ENCODE measurements at places on chromosomes 4 and X. TPM values are rescaled to one million over a fixed set of nuclear protein-coding genes. Genes with fewer than 3 reads are reported as not detected.

DNA sequence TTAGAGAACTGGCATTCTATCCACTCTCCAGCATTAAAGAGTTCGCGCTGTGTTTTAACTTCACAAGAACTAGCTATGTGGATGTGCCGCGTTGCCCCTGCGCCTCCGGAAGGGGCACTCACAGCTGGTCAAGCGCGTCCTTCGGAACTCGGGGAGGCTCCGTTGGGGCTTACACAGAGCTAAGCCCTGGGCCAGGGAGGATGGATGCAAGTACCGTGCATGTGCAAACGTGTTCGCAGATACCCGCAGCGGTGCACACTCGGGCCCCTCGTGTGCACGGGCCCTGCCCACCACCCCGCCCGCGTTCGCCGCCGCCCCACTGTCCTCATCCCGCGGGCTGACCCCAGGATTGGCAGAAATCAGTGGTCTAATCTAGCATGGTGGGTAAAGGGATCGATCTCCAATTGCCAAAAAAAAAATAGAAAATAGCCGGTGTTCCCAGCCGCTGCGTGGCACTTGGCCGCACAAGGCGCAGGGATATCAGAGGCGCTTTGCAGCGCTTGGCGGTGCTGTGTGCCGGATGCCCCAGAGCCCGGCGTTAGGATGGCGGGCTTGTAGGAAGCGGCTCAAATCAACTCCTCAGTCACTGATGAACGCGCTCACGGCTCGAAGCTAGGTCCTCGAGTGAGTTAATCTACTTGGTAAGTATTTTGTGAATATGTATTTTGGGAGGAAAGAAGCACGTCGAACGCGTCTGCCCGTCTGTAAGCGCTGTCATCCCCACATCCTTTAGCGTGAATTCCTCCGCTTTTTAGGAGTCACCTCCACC lies 989 bp upstream of the PCDH10 start:
- peak; percentile 53 for DNase-seq

- DNase-seq, result no peak
Observed at GRCh38 chr4:56607926-56608325, 73.2 kb downstream of the HOPX start.

DNA sequence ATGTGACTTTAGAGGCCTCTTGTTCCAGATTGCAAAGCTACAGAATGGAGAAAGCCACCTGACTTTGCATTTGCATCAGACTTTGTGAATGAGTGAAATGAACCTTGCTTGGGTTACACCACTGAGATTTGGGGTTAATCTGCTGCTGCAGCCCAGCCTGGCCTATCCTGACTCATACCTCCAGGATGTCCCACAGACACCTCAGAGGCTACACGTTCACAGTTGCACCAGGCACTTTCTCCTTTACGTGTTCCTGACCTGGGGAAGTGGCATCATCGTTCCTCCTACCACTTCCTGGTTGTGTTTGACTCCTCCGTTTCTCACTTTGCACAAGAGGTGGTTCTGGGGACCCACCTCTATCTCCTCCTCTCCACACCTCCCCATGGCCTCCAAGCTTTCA lies 9.2 kb upstream of the SORCS2 start:
- DNase-seq, result peak; percentile 20

Gene MMRN1
- total RNA-seq, result not detected

DNA sequence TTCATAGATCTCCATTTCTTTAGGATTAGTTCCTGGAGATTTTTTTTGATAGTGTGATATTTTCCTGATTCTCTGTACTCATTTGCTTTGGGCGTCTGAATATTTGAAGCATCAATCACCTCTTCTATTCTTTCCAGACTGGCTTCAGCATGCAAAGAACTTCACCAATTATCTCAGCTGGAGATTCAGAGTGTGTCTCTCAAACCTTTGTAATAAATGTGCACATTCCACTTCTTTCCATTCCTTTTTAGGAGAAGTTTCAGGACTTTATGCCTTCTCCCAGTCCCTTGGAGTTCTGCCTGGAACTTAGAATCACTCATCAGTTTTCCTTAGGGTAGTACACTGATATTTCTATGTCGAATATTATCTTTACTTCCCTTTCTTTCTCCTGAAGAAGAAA lies 334.8 kb downstream of the TEX13C start:
- DNase-seq, result no peak

Gene DCAF12L1
- not detected for total RNA-seq

Gene MAGEA1
- 11.7 TPM for total RNA-seq

GRCh38 chr4:137532869-137533236 lies 559 bp upstream of the PCDH18 start:
- no peak for DNase-seq

GRCh38 chr4:8906668-8906970 lies 35.0 kb upstream of the HMX1 start:
- no peak for DNase-seq
